ENCODE measurements at places on chromosomes 4 and X.

- no peak for DNase-seq
Measured at GRCh38 chrX:125004799-125005198, 314.9 kb upstream of the TEX13C start.

- peak; percentile 51 for DNase-seq
Measured at GRCh38 chrX:46686003-46686645, 72.8 kb downstream of the SLC9A7 start.

DNA sequence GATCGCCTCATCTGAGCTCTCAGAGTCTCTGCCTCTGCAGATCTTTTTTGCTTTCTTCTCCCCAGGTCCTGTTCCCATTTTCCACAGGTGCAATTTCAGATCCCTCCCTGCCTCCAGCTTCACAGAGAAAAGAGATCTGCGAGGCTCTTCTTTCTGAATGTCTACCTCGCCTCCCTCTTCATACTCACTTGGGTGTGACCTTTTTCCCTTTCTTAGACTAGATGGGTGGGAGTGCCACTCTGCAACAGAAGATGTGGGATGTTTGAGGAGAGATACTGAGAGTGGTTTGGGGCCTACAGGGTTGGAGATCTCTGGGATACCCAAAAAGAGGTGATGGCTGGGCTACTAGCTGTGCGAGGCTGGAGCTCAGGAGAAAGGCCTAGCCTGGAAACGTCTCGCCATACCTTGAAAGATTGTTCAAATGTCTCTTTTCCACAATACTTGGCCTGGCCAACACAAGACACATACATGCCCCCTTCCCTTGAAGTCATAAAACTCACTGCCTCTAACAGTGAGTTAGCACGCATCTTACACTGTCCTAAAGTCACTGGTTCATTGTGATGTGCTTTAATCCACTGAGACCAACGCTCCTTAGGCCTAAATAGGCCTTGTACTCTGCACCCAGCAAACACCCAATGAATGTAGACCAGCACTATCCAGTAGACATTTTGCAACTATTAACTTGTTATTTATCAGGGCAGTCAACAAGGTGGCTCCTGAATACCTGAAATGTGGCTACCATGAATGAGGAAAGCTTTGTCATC is 33.6 kb downstream of the IRF2 start:
- DNase-seq = no peak

GRCh38 chr4:35105486-35105885 is 1138.8 kb downstream of the ARAP2 start:
- DNase-seq = no peak

- DNase-seq = no peak
Measured at GRCh38 chr4:180698550-180699195, 1544.5 kb upstream of the TENM3 start.

- DNase-seq = no peak
Measured at GRCh38 chr4:2572076-2572475, 35.6 kb downstream of the FAM193A start.
